GM12878 (cell line): ENCODE measurements at places on chromosomes 3 and 15.

DNA sequence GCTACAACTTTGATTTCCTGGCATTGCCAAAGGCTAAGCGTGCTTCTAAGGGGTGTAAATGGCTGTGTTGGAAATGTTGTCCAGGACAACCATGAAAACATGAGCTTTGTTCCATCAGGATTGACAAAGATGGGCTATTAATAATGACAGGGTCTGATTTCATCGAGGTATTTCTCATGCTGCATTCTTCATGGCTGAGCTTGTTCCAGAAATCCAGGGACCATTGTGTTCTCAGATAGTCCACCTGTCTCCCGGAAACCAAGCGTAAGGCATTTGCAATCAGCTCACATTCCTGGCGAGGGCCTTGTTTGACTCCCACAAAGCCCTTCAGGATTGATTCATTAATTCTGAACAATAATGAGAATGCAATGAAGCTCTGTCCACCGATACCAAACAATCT lies 111.3 kb downstream of the CD47 start:
- DNase-seq, result no peak

- DNase-seq, result no peak
Measured at GRCh38 chr15:28100516-28101195, 1.5 kb upstream of the OCA2 start.

DNA sequence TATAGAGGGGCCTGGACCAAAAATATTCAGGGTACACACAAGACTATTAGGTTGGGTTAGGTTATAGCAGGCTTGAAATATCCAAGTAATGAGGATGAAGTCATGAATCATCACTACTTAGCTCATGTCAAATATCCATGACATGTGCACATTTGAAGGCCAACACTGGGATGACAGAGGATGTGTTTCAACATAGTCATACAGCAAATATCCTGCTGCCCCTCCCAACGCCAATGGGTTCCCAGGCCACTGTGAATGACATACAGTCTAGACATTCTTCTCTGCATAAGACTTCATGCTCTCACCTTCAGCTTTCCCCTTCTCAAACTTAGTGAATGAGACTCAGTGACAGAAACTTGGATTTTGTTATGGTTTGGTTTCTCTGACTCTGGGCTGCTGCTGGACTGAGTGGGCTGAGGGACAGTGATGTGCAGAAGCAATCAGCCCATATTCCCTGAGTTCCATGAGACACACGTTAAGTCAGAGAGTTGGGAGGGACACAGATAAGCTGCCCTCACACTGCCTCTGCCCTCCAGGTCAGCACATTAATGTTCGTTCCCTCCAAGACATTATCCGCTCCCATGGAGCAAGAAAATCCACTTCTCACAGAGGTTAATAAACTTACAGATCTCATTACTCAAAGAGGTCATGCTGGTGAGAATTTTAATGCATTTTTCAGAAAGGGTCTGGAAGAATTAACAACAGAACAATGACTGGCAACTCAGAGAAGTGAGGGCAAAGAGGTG lies 15.4 kb downstream of the HOMER2 start:
- no peak for DNase-seq

DNA sequence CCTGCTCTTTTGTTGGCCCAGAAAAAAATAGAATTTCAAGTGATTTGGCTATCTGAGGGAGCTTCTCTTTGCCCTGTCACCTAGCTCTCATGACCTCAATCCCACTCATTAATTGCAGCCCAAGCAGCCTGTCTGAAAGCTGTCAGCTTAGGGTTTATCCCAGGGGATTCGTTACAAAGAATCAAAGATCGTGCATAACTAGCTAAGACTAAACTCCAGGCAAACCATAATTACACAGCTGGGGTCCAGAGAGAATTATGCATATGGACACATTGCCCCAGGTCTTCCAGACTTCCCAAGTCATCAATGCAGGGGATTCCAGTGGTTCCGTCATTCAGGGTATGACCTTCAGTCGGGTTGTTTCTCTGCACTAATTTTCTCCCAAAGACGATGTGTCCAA lies 91.6 kb upstream of the CBLB start:
- no peak for DNase-seq

DNA sequence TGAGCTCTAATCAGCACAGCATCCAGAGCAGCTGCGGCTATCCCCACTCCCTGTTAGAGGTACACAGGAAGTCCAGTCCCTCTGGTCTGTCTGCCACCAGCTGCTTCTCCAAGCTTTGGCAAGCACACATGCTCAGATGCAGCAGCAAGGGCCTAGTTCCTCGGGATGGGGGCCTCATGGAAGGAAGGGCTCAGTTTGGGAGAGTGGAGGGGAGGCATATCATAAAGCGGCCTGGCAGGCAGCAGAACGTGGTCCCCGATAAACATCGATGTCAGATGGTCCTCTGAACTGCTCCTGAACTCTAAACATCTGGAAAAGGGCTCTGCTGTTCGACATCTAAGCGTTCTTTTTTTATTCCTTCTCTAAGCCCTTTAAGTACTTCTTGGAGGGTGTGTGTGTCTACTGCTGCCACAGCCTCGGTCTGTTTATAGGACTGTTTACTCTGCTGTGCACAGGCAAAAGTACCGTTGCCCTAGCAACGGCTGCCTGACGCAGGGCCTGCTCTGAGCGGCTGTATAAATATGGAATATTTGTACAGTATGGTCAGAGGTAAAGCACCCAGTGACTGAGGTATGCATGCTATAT lies 74.6 kb downstream of the PRICKLE2 start:
- no peak for DNase-seq

GRCh38 chr15:64466408-64467141 lies 6.2 kb downstream of the ZNF609 start:
- DNase-seq, result no peak

DNA sequence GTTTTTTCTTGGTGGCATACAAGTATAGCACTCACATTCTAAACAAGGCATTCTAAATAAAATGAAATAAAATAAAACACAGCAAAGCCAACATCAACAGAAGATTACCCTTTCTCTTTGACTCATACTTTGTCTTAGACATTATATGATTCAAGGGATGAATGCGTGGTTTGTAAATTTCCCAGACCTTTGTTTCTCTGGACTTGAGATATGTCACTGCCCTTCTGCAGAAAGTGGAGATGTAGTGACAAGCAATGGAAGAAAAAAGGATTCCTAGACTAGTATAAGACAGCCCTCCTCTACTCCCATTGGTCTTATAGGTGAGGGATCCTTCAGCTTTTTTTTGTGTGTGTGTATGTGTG lies 22.4 kb downstream of the NANOGP8 start:
- no peak for DNase-seq

DNA sequence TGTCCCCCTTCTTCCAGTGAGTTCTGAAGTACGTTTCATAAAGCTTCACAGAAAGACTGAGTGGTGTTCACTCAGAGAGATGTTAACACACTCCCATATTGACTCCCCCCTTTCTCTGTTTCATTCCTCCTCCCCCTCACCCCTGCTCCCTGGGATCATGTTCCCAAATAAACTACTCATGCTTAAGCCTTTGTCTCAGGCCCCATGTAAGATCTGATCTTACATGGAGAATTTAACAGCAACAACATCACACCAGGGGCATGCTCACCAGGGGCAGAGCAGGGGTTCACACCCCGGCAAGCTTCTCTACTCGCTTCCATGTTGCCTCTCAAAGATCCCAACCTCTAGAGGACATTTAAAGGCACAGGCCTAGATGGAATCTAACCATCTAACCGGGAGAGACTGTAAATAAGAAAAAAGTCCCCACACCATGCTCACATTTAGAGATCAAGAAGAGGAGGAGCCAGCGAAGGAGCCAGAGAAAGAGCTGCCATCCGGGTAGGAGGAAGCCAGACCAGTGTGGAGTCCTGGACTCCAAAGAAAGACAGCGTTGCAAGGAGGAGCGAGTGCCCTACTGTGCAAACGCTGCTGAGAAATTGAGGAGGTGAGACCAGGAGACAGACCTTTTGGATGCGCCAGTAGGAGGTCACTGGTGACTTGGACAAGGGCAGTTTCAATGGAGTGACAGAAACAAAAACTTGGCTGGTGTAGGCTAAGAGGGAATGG lies 21.4 kb upstream of the SRP14 start:
- no peak for DNase-seq

- no peak for DNase-seq
Measured at GRCh38 chr3:171204942-171205341, 178.4 kb upstream of the SLC2A2 start.

- DNase-seq, result no peak
Measured at GRCh38 chr15:60423537-60423936, 25.8 kb upstream of the ANXA2 start.

- DNase-seq, result no peak
Measured at GRCh38 chr3:112974894-112975293, at the start of gene CD200R1. Gene CD200R1, minus strand, starts transcription at chr3:112975103. Its CDS starts 246 bp downstream, at chr3:112974857.

DNA sequence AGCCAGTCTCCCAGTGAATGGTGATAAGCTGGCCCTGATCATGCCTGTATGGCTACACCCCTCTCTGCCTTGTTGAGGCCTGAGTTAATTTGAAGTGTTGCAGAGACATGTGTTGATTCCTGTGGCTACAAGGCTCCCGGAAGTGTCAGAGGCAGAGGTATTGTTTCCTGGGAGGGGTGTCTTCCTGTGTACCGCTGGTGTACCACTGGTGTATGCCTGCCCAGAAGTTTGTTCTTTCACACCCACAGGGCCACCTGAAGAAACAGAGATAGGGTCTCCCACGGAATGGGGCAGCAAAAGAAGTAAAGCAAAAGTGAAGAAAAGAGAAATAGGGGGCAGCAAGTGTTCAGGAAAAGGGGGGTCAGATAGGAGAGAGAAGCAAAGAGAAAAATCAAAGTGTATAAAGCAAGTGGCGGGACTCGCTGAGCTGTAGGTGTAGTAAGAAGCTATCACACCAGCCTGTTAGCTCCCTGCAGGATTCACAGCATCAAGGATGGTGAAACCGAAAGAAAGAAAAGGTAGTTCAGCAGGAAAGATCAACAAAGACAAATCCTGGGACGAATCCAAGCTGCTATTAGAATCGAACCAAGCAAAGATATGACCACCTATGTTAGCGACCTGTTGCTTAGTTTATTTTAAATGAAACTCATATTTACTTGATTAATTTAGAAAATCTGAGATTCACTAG lies 36.6 kb upstream of the CD47 start:
- DNase-seq, result peak; percentile 34

DNA sequence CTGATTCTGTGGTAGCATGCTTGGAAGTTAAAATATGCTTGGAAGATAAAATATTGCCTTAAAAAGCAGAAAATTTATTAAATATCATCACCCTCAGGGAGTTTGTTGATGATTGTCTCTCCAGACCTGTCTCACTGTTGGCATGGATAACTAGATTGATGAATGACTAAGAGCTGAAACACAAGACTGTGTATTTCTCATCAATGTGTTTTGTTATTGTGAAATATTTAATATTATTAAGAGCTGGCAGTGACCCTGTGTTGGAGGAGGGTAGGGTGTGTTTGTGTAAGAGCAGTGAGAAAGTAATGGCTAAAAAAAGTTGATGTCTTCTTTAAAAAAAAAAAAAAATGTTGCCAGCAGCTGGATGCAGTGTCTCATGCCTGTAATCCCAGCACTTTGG lies 82.2 kb downstream of the ITPR1 start:
- no peak for DNase-seq

DNA sequence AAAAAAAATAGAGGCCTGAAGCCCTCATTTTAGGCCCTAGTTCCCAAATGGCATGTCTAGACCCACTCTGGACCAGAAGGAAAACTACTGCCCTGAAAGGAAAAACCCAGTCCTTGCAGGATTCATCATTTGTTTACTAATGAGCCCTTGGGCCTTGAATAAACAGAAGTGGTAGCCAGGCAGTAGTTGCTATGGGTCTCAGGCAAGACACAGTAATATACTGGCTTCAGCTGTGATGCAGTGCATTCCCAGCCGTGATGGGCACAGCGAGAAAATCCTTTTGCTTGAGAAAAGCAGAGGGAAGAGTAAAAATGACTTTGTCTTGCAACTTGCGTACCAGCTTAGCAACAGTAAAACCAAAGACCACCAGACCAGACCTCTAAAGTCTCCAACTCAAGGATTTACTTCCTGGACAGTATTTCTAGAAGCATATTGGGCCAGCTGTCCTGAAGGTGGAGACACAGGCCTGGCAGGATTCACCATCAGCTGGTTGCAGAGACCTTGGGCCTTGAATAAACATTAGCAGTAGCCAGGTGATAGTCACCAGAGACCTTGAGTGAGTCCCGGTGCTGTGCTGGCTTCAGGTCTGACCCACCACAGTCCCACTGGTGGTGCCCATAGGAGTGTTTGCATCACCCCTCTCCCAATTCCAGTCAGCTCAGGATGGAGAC lies 208.3 kb upstream of the SLITRK3 start:
- DNase-seq, result no peak

DNA sequence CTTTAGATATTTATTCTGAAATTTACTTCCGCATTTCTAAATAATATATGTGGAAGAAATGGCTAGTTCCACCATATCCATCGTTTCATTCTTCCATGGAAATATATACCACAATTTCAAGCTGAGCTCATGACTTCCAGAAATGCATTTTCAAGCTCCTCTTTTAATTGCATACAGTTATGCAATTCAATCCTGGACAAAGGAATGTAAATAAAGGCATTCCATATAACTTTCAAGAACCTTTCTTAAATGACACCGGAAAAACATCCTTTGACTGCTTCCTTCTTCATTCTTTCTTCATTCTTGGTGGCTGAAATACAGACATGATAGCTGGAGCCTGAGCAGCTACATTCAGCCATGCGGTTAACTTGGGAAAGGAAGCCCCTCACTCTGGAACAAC lies 185.2 kb upstream of the GADL1 start:
- no peak for DNase-seq

- no peak for DNase-seq
Measured at GRCh38 chr3:41265011-41265545, 65.8 kb downstream of the CTNNB1 start.

GRCh38 chr15:95884276-95884675 lies 446.2 kb upstream of the NR2F2 start:
- DNase-seq, result no peak

DNA sequence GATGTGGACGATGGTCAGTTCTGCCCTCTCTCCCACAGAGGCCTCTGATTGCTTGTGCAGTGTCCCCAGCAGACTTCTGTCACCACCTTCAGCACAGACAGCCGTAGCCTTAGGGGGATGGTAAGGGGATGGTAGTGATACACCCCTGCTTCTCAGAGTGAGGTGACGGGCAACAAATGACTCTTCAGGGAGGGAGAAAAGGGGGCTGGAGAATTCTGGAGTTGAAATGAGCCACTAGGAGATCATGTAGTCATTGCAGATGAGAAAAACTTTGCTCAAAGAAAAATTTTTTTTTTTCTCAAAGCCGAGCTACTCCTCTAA lies 29.6 kb upstream of the TIMP4 start:
- DNase-seq, result no peak

- no peak for DNase-seq
Measured at GRCh38 chr15:84761607-84762131, 13.3 kb downstream of the ZNF592 start.

- no peak for DNase-seq
Measured at GRCh38 chr3:142273501-142273900, 48.1 kb upstream of the GK5 start.

- DNase-seq, result no peak
Measured at GRCh38 chr3:158912621-158913020, 110.8 kb downstream of the MFSD1 start.

GRCh38 chr3:46095307-46095706 lies 68.0 kb upstream of the XCR1 start:
- DNase-seq, result peak; percentile 90

DNA sequence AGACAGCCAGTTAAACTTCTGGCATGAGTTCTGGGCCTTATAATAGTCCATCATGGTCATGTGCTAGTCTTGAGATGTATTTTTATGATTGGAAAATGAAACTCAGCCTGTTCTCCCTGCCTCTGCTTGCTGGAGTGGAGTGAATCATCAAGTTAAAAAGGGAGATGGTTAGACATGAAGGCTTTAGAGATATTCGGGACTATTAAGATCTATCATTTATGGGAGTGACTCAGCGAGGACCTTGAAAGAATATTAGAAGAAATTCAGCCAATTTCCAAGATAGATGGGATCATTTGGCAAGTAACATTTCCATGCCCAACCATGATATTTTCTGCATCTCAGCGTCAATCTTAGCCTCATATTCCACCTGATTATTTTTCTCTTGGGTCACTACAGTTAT lies 79.8 kb downstream of the AGBL1 start:
- DNase-seq, result no peak
